ENCODE measurements at places on chromosomes 2 and 18. TPM values are rescaled to one million over a fixed set of nuclear protein-coding genes. Genes with fewer than 3 reads are reported as not detected.

GRCh38 chr2:181851726-181852125, 39.8 kb upstream of the ITPRID2 start:
- no peak for DNase-seq

- no peak for DNase-seq
These were observed 76.7 kb downstream of the LRP2 start for GRCh38 chr2:169285531-169286235.

- no peak for DNase-seq
These were observed 1.7 kb downstream of the CXCR4 start for GRCh38 chr2:136116151-136116812.

DNA sequence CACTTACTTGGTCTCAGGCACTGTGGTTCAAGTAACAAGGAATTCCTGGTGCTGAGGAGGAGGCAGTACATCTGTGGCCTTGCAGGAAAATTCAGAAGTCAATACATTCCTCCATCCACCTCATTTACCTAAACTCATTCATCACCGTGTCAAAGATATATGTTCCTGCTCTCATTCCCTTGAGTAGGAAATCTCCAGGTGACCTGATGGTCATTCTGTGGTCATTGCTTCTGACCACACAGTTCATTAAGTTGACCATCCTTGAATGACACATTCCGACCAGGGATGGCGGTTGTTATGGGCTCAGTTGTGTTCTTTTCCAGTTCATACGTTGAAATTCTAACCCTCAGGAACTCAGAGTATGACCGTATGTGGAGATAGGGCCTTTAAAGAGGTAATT, 2.1 kb upstream of the STK17B start:
- no peak for DNase-seq

The DYSF gene
- total RNA-seq = 59.5 TPM
